Neuronal stem cell (in vitro differentiated cells): ENCODE measurements at places on chromosomes 3 and 15.

GRCh38 chr15:35627696-35628095, 81.7 kb upstream of the DPH6 start:
- H3K4me3 ChIP-seq, result no peak overlapping the region
- H3K4me1 ChIP-seq, result peaks cover 5% of the 10 kb centered on the region
- DNase-seq, result no peak
- no peaks in the 10 kb centered on the region for H3K27me3 ChIP-seq
- no peak overlapping the region for H3K27ac ChIP-seq

GRCh38 chr15:95912280-95912625, 418.2 kb upstream of the NR2F2 start:
- H3K27ac ChIP-seq, result no peak overlapping the region
- no peak overlapping the region for H3K4me3 ChIP-seq
- H3K27me3 ChIP-seq, result no peaks in the 10 kb centered on the region
- DNase-seq, result no peak
- no peaks in the 10 kb centered on the region for H3K36me3 ChIP-seq
- H3K4me1 ChIP-seq, result peaks cover 18% of the 10 kb centered on the region

DNA sequence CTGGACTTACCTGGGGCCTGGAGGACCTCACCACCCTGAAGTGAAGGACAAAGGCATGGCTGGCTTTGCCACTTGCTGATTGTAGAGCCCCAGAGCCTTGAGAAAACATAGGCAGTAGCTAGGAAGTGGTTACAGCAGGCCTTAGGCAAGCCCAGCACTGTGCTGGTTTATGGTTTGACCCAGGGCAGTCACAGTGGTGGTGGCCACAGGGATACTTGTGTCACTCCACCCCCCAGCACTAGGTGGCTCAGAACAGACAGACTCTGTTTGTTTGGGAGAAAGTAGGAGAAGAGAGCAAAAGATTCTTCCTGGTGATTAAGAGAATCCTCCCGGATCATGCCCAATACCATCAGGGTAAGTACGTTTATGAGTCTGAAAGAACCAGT, 13.2 kb upstream of the COL8A1 start:
- no peaks in the 10 kb centered on the region for H3K27me3 ChIP-seq
- no peak overlapping the region for H3K4me3 ChIP-seq
- no peak overlapping the region for H3K27ac ChIP-seq
- no peak for DNase-seq

GRCh38 chr3:183213415-183214276, 39.4 kb upstream of the B3GNT5 start:
- no peaks in the 10 kb centered on the region for H3K27me3 ChIP-seq
- H3K4me1 ChIP-seq, result no peaks in the 10 kb centered on the region
- H3K36me3 ChIP-seq, result no peaks in the 10 kb centered on the region
- no peak for DNase-seq
- no peak overlapping the region for H3K4me3 ChIP-seq

DNA sequence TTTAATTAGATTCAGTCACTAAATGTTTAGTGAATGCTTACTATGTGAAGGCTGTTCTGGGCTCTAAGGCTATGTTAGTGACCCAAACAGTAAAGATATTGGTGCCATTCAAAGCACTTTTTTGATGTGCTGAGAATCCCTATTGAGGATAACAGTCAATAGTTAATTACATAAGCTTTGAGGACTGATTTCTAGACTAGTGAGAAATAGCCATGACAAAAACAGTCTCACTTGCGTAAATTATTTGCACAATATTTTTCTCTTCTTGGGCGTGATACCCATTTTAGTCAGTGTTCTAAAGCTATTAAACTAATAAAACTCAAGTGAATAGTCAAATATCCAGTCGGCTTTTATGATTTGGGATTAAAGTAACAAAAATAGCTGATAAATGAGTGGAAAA, 74.6 kb downstream of the UBE2E2 start:
- H3K4me3 ChIP-seq, result no peak overlapping the region
- H3K27me3 ChIP-seq, result no peaks in the 10 kb centered on the region
- no peaks in the 10 kb centered on the region for H3K4me1 ChIP-seq
- no peaks in the 10 kb centered on the region for H3K36me3 ChIP-seq
- H3K27ac ChIP-seq, result no peak overlapping the region

DNA sequence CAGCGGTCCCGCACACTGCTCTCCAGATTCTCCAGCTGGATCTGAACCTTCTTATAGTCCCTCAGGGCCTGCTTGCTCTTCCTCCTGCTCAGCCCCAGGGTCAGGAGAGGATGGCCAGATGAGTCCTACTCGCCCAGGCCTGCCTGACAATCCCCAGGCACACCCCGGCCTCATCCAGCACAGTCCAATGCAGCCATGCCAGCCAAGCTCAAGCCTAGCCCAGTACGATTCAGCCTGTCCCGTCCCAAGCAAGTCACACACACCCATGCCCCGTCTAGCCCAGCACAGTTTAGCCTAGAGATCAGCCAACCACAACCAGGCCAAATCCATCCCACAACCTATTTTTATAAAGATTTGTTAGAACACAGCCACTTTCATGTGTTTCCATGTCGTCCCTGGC, 16.8 kb downstream of the PLXNB1 start:
- no peak overlapping the region for H3K4me3 ChIP-seq
- H3K27me3 ChIP-seq, result no peaks in the 10 kb centered on the region

- H3K27me3 ChIP-seq, result peaks cover 3% of the 10 kb centered on the region
- no peak for DNase-seq
- no peak overlapping the region for H3K27ac ChIP-seq
- H3K36me3 ChIP-seq, result no peaks in the 10 kb centered on the region
- H3K4me1 ChIP-seq, result no peaks in the 10 kb centered on the region
Measured at GRCh38 chr3:149487598-149488197, 13.2 kb downstream of the TM4SF4 start.

DNA sequence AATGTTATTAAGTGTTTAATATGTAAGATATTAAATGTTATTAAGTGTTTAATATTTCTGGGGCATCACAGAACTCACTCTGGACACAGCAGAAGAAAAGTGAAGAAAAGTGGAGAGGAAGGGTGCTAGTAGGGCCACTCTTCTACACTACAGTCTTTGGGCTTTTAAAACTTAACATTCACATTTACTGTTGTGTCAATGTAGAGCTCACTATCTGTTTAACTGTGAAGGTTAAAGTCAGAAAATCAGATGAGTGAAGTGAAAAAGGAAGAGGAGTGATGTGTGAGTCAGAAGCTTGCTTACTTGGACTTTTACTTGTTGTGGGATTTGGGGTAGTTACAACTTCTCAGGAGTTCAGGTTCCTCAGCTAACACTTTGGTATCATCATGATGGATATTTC, 145.3 kb upstream of the DNAJC19 start:
- no peaks in the 10 kb centered on the region for H3K4me1 ChIP-seq
- H3K27ac ChIP-seq, result no peak overlapping the region
- H3K27me3 ChIP-seq, result peaks cover 5% of the 10 kb centered on the region
- no peak for DNase-seq
- H3K36me3 ChIP-seq, result no peaks in the 10 kb centered on the region

DNA sequence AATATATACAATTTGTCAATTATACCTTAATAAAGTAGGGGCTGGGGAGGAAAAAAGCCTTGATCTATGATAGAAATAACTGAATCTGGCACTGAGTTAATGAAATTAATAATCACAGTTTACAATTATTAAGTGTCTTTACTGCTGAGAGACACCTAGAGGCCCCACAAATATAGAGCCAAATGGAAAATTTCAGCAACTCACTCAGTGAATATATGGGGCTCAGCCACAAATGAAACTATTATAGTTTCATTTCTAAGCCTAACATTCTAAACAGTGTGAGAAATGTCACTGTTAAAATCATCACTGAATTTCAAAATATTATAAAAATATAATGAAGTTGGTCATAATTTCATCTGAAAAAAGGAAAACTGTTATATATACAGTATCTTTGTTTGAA, 40.3 kb downstream of the GNB4 start:
- no peaks in the 10 kb centered on the region for H3K4me1 ChIP-seq
- H3K27ac ChIP-seq, result no peak overlapping the region
- H3K4me3 ChIP-seq, result no peak overlapping the region
- DNase-seq, result no peak
- H3K27me3 ChIP-seq, result no peaks in the 10 kb centered on the region

DNA sequence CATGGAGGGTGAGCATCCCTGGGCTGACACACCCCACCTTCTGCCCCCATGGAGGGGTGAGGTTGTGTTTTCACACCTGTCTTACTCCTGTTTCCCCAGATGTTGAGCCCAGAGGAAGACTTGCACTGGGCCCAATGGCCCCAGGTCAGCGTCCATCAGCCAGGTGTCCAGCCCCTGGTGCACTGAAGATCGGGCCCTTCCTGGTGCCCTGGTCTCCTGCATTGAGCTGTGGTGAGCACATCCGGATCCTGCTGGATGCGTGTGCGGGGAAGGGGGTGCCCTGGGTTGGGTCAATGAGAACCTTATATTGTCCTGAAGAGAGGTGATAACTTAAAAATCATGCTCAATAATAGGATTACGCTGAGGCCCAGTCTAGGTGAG, 227.3 kb downstream of the SNRPN start:
- no peaks in the 10 kb centered on the region for H3K36me3 ChIP-seq
- no peaks in the 10 kb centered on the region for H3K27me3 ChIP-seq
- H3K27ac ChIP-seq, result no peak overlapping the region
- DNase-seq, result no peak
- H3K4me1 ChIP-seq, result no peaks in the 10 kb centered on the region

GRCh38 chr3:138638641-138639040, 30.1 kb downstream of the FAIM start:
- no peak for DNase-seq
- no peak overlapping the region for H3K27ac ChIP-seq
- no peak overlapping the region for H3K4me3 ChIP-seq
- no peaks in the 10 kb centered on the region for H3K27me3 ChIP-seq
- H3K4me1 ChIP-seq, result no peaks in the 10 kb centered on the region
- H3K36me3 ChIP-seq, result no peaks in the 10 kb centered on the region

GRCh38 chr3:35651851-35652250, 12.5 kb downstream of the ARPP21 start:
- no peak overlapping the region for H3K4me3 ChIP-seq
- H3K27ac ChIP-seq, result no peak overlapping the region
- DNase-seq, result no peak

DNA sequence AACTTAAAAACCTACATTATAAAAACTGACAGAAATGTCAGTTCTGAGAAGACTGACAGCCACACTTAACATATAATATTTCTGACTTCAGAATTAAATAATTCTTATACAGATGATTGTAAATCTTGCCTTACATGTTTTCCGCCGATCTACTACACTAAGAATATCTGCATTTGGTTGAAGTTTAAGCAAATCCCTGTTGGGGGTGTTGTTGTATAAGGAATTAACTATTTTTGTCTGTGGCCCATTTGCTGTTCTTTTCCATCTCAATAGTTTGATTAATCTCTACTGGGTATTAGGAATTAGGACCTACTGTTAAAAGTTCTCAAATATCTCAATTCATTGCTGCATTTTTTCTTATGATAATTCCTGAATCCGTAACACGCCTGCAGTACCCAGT, 838.3 kb upstream of the ROBO1 start:
- no peaks in the 10 kb centered on the region for H3K4me1 ChIP-seq
- DNase-seq, result no peak
- H3K27me3 ChIP-seq, result no peaks in the 10 kb centered on the region
- no peak overlapping the region for H3K27ac ChIP-seq
- no peaks in the 10 kb centered on the region for H3K36me3 ChIP-seq

DNA sequence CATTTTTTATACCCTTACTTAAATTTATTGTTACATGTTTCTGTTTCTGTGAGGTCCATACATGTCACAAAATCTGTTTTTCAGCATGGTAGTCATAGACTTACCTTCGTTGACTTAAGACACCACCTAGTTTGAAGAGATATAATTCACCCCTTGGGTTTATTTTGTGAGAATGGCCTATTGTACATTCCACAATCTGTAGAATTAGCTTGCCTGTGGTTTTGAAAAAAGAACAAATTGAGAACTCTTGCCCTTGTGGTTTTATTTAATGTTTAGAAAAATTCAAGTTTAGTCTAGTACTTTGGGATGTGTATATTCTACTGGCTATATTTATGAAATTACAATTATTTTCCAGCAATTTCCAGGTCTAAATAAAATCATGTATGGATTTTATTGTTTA, 31.6 kb downstream of the FILIP1L start:
- no peak overlapping the region for H3K27ac ChIP-seq
- no peak for DNase-seq
- peaks cover 26% of the 10 kb centered on the region for H3K4me1 ChIP-seq
- no peak overlapping the region for H3K4me3 ChIP-seq
- H3K27me3 ChIP-seq, result no peaks in the 10 kb centered on the region
